Stimulated activated CD4-positive, alpha-beta T cell treated with anti-CD3 and anti-CD28 coated beads, Interleukin-15, amount 100 ng/mL, for 1 hour (primary cell): ENCODE measurements at places on chromosomes 2 and 18.

DNA sequence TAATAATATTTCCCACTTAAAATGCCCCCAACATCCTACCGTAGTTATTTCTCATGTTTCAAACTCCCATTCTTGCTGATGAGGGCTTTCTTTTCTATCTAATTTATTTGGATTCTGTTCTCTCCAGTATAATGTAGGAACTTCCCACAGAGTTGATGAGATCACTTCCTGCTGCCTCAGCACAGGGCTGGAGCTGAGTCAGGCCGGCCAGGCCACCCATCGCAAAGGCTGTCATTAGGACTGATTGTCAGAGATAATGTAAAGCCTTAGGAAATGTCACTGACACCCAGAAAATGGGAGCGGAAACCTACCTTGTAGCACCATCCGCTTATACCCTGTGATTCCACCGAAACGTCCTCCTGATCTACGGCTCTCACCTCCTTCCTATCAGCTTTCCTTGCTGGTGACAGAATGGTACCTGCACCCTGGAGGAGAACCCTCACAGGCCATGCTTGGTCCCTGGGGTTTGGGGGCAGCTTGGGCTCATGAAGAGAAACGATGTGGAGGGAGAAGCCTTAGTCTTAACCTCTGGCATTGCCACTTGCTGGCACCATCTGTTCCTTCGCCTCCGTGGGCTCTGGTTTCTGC is 672.8 kb upstream of the ID2 start:
- no peak for DNase-seq

DNA sequence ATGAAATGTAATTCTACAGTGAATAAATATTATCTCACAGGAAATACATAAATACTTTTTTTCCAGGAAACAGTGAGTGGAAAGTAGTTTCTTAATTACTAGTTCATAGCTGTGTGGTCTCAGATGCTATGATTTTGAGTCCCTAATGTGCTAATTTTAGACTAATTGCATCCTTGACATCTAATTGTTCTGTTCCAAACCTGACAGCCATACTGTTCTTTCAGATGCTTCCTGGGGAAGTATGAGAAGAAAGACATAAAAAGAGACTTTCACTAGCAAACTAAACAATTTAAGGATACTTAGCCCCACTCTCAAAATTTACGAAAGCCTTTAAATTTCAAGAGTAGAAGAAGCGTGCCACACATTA is 350.9 kb upstream of the CDH20 start:
- DNase-seq: no peak

GRCh38 chr2:154589514-154589913 is 109.0 kb upstream of the KCNJ3 start:
- DNase-seq: no peak

- no peak for DNase-seq
These were observed 83.5 kb upstream of the RAB12 start for GRCh38 chr18:8525692-8526091.

DNA sequence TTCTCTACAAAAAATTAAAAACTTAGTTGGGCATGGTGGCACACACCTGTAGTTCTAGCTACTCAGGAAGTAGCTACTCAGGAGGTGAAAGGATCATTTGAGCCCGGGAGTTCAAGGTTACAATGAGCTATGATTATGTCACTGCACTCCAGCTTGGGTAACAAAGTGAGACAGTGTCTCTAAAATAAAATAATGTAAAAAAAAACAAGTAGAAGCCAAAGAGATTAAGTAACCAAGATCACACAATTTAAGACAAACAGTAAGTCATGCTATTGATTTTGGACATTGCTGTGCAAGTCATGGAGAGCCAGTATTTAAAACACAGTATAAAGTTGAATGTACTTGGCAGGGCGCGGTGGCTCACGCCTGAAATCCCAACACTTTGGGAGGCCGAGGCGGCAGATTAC is 20.5 kb downstream of the ITSN2 start:
- no peak for DNase-seq

GRCh38 chr2:181655519-181655918 is 1.4 kb downstream of the CERKL start:
- DNase-seq: no peak

DNA sequence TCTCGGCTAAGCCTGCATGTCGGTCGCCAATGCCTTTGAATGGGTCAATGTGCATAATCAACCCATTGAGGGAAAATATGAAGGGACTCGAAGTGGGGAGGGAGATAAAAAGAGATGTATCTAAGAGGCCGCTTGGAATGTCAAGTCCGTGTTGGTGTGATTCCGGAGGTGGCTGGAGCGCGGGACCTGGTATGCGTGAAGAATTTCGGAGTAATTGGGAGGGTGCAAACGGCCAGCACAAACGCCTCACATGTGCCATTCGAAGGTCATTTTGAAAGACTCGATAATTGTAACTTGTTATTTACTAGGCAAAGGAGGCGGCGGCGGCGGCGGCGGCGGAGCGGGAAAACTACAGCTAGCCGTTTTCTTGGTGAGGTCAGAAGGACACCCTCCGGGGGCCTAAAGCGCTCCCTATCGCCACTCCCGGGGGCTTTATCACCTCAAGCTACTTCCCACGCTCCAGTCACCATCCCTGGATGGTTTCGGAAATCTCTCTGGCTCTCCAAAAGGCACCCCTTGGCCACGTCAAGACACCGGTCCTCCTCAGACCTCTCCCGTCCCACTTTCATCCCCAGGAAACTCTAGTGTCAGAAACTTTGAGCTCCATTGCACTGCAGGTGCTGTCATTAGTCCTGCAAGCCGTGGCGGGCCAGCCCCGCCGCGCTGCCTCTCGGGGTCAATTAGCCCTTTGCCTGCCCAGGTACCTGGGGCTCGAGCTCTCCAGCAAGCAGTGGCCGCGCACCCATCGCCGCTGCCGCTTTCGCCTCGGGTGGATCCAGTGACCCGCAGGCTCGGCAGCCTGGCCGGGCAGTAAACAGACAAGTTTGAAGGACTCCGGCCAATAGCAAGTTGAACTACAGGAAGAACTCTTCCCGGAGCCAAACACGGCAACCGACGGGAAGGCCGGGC is 1.5 kb downstream of the ERBB4 start:
- no peak for DNase-seq

GRCh38 chr2:121536850-121537557 is 6.3 kb downstream of the RNU4ATAC start:
- DNase-seq: no peak

DNA sequence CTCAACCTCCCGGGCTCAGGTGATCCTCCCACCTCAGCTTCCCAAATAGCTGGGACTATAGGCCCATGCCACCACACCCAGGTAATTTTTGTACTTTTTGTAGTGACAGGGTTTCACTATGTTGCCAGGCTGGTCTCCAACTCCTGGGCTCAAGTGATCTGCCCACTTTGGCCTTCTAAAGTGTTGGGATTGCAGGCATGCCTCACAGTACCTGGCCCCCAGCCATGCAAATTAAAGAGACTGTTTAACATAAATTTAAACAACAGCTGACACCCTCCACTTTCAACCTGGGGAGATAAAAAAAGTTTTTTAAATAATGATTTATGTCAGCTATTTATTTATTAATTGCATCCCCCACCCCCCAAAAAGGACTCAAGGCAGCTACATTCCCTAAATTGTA is 234.7 kb downstream of the CCDC178 start:
- no peak for DNase-seq

- DNase-seq: no peak
These were observed 472.6 kb upstream of the CELF4 start for GRCh38 chr18:38038242-38038641.

- no peak for DNase-seq
These were observed 239.8 kb downstream of the SH3RF3 start for GRCh38 chr2:109368798-109369197.

GRCh38 chr2:180707884-180708205 is 272.6 kb upstream of the UBE2E3 start:
- DNase-seq: no peak

- no peak for DNase-seq
These were observed 47.5 kb downstream of the SKA1 start for GRCh38 chr18:50422286-50422898.

- DNase-seq: no peak
These were observed 19.3 kb downstream of the CLK1 start for GRCh38 chr2:200845194-200845593.

- no peak for DNase-seq
These were observed at the start of gene IL1RL1 for GRCh38 chr2:102310964-102311640. IL1RL1 (plus strand) TSS chr2:102311563; CDS start chr2:102338265, 26,702 bp downstream.

DNA sequence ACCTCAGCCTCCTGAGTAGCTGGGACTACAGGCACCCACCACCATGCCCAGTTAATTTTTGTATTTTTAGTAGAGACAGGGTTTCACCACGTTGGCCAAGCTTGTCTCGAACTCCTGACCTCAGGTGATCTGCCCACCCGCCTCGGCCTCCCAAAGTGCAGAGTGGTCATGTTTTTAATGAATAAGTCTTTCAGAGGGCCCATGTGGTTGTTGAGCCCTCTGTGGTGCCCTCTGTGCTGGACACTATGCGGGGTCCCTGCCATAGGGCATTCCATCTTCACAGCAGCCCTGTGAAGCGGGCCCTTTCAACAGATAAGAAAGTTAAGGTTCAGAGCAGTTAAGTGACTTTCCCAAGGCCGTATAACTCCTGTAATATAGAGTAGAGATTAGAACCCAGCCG is 25.9 kb downstream of the MYO7B start:
- no peak for DNase-seq

DNA sequence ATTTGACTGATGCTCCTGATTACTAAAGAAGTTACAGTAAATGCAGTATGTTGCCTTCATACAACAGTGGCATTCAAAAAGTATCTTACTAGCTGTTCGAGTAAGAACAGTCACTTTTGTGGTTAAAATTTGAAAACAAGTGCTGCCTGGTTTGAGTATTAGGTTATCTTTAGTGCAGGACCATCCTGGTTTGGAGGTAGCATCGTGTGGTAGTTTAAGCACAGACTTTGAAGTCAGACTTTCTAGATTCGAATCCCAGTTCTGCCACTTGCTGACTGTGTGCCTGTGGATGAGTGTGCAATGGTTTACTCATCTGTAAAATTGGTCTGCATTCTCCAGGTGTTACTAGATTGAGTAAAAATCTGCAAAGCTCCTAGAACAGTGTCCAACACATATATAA is 96.8 kb downstream of the SGPP2 start:
- no peak for DNase-seq

- no peak for DNase-seq
These were observed 28.3 kb downstream of the BARD1 start for GRCh38 chr2:214781226-214781625.

- no peak for DNase-seq
These were observed 469.4 kb upstream of the SPRED2 start for GRCh38 chr2:65901756-65902155.

GRCh38 chr2:224613543-224614286 is 28.6 kb upstream of the CUL3 start:
- DNase-seq: no peak

DNA sequence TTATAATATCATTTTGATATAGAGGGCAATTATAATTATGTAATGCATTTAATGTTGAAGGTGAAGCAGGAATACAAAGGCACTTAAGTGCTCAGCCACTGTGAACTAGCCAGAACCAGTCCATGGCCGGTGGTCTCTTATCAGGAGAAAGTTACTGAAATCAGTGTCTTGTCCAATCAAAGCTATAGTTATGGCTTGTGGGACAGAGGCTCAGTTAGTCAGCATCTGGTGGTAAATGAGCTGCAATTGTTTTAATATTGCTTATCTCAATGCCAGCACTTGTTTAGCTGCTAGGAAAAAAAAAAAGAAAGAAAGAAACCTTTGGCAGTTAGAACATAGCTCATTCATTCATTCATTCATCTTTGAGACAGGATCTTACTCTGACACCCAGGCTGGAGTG is 3.8 kb upstream of the ALS2 start:
- no peak for DNase-seq

DNA sequence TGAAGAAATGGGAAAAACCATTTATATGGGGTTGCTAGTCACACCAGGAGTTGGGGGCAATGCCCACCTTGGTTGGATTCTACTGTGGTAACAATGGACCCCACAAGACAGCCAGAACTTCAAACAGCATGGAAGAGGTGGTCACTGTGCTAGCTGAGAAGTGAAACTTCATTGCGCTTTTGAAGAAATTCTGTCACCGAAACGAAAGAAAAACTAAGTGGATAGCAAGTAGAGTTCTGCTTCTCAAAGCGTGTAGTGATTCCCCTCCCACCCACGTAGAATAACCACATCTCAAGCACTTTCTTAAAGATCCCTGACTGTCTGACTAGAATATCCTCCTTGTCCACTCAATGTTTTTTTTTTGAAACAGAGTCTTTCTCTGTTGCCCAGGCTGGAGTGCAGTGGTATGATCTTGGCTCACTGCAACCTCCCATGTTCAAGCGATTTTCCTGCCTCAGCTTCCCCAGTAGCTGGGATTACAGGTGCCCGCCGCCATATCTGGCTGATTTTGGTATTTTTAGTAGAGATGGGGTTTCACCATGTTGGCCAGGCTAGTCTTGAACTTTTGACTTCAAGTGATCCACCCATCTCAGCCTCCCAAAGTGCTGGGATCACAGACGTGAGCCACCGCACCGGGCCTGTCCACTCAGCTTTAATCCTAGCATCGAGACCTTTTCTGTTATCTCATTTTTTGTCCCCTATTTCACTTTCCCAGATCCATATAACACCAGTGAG is 30.1 kb upstream of the CCL20 start:
- DNase-seq: no peak

DNA sequence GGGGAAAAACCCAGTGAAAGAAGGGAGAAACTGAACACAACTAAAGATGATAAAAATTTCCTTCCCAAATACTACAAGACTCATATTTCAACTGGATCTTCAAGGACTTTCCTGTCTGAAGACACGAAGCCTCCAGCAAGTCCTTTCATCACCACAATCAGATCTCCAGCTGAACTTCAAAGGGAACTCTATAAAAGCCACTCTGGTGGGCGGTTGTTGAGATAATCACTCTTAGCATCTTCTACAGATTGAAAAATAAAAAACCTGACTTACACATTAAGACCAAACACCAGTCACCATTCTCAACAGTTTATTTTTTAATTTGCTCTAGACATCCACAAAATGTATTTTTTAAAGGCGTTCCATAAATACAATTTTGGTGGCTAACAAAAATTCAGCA is 4.4 kb downstream of the REV1 start:
- no peak for DNase-seq
